HFFc6 (cell line): ENCODE measurements at places on chromosomes 6 and 20. TPM values are rescaled to one million over a fixed set of nuclear protein-coding genes. Genes with fewer than 3 reads are reported as not detected.

Gene CNKSR3
- 16.7 to 19.7 TPM (median 16.9 TPM) in 3 replicates for total RNA-seq

Gene SIGLEC1
- not detected in 3 replicates for total RNA-seq

Gene GABRR2
- 0.13 to 0.21 TPM in 2 of 3 replicates, not detected in the other for total RNA-seq

Gene PACRG
- total RNA-seq = not detected in 3 replicates

Gene TPD52L1
- total RNA-seq = 11.1 to 29.6 TPM (median 16.0 TPM) in 3 replicates

Gene TMC2
- not detected in 3 replicates for total RNA-seq

Gene PPP1R14C
- total RNA-seq = 0.20 TPM in 1 of 3 replicates, not detected in the others

Gene PSORS1C2
- not detected in 2 replicates for total RNA-seq

Gene ZNF334
- total RNA-seq = 1.1 to 1.6 TPM (median 1.4 TPM) in 3 replicates

Gene ABHD12
- 96.2 to 108 TPM (median 100.0 TPM) in 3 replicates for total RNA-seq

DNA sequence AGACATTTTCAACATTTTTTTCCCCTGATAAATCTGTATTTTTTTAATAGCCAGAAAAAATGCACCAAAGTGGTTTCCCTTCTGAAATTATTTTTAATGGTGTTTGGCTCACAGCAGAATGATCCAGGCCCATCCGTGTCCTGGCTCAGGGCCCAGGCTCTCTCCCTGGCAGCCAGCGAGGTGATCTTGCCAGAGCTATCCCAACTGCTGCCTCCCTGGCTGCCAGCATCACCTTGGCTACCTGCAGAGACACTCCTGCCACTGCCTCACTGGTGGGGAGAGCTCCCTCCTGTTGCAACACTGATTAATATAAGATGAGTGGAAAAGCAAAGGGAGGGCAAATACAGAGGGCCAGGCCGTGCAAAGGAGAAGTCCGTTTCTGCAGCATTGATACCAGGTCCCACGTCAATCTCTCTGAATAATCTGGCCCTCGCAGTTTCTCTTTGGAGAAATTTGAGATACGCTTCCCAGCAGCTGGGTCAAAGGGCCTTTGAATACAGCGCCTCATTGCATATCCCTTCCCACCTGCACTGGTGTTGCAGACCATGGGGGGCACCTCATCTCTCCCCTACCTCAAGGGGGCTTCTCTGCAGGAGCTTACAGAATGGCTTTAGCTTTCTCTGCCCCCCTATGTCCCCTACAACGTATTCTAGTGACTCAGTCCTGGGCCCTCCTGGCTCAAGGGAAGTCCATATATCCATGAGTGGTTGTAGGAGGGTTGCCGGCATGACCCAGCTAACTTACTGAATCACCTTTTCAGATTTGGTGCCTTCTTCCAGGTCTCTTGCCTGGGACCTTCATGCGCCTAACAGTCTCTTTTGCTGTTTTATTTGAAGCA, 12.8 kb upstream of the DSTN start:
- peak; percentile 58 for DNase-seq

- peak; percentile 15 for DNase-seq
Observed at GRCh38 chr6:148235446-148235845, 107.2 kb upstream of the SASH1 start.

GRCh38 chr6:36419310-36419709, 23.3 kb downstream of the PXT1 start:
- DNase-seq = no peak

DNA sequence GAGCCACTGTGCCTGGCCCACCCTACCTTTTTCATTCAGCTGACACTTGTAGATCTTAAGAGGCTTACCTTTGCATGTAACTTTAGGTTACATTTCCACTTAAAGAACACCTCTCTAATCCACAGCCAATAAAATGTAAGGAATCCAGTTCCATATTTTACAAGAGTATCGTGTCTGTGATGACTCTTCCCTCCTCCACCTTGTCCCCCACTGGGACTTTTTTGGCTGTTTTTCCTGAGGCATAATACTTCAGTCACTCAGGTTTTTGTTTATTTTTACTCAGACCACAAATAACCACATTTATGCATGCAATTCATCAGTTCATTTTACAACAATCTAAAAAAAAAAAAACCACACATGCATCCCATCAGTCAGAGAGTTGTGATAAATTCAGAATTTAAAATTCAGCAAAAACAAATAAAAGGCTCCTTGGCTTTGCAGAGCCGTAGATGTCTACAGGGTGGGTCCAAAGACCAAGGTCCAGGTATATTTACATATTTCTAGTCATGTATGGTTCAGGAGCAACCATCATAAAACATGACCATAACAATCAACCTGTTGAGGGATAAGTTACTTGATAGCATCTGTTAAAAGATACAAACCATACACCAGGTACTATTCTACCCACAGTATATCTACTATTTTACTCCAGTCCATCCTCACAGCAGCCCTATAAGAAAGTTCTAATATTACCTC, 9.9 kb downstream of the ATXN1 start:
- DNase-seq = peak; percentile 73

GRCh38 chr6:167779993-167780655, 46.6 kb upstream of the AFDN start:
- DNase-seq = no peak

DNA sequence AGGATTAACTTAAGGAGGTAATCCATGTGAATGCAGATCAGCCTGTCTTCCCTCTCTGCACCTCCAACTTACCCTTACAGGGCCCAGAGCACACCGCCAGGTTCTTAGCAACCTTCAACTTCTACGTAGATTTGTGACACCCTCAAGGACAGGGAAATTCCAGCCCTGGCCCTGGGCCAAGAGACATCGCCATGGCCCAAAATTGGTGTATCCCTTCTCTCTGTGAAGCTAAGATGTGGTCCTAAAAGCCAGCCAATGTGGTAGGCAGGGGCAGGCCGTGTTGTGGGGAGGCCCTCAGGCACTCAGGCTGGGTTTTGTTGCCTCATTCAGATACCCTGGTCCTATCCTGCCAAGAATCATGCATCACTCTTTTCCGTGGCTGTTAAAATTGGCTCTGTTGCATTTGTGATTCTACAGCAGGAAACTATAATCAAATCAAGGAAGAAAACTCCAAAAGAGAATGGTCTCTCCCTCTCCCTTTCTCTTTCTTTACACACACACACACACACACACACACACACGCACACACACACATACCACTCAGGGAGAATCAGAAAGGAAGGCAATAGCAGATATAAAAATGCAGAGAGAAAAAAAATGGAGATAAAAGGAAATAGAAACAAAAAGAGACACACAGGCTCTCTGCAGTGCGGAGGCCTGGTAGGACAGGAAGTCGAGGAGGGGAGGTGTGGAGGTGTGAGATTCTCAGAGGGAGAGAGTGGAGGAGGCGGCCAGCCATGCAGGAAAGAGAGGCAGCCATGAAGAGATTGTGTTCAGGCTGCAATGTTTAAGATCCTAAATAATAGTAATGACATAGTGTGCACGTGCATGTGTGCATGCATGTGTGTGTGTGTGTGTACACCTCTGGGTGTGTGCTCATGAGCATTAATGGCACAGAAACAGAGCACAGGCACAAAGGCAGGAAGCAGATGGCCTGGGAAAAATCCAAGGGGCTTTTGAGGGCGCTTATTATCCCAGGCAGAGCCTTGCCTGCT, 201.8 kb upstream of the LRFN2 start:
- no peak for DNase-seq

DNA sequence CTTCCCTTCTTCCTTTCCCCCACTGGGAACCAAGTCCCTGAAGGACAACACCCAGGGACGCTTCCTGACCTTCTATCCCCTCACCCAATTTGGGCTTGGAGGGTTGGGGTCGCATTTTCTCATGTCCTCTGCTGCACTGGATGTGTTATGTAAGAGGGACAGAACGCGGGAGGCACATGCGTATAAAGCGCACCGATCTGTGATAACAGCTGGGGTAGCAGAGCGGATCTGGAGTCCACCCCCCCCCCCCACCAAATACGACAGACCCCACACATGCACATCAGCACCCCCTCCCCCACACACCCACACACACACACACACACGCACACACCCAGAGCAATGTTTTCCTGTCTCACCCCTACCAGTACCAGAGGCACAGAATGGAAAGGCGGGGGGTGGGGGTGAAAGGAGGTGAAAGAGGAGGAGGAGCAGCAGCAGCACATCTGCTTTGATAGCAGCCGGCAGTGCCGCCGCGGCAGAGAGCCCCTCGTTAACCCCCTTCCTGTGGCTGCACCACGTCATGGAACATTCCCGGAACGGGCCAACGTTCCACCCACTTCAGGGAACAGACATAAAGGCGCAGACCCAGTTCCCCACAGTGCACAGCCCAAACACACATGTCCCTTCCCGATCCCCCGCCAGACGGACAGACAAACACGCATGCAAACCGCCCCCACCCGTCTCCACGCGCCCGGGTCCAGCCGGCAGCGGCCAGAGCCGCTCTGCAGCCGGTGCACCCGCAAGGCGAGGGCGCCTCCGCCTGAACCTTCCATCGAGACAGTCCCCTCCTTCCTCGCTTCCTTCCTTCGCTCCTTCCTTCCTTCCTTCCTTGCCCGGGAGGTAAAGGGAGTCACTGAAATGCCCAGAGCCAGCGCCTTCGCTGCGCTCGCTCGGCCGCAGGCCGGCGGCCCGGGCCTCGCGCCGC, 590 bp downstream of the HIVEP2 start:
- DNase-seq = peak; percentile 87

- DNase-seq = peak; percentile 6
Observed at GRCh38 chr6:155265843-155266535, 2.2 kb downstream of the CLDN20 start.

DNA sequence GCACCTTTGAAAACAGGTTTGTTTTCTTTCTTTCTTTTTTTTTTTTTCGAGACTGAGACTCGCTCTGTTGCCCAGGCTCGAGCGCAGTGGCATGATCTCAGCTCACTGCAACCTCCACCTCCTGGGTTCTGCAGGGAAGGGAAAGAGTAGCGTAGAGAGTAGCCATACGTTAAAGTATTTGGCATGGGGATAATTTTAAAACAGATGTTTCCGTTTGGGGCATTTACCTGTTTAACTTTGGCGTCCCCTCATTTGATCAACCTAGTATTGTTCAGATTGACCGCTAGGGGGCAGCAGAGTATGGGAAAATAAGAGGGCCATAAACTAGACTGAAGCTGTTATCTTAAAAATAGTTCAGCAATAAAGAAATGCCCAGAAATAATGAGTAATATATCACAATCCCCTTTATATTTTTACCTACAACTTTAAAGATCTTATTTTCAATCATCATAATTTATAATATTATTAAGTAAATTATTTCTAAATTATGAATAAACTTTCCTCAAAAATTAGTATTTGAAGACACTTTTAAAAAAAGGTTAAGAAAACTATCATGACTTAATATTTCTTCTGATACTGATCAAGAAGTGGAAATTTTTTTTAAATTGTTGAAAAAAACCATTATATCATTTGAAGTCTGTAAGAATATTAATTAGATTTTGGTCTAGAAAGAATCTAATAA, 7.6 kb upstream of the TAAR9 start:
- peak; percentile 42 for DNase-seq

DNA sequence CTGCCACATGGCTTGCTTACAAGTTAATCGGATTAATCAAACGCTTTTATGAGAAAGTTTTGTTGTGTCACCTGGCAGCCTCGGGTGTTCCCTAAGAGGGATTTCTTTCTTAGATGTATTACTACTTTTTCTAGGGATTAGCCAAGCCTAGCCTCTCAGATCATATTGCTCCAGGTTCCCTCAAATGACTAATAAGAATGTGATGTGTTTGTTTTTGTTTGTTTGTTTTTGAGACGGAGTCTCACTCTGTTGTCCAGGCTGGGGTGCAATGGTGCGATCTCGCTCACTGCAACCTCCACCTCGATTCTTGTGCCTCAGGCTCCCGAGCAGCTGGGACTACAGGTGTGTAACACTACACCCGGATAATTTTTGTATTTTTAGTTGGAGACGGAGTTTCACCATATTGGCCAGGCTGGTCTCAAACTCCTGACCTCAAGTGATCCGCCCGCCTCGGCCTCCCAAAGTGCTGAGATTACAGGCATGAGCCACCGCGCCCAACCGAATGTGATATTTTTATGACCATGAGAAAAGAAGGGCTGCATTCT, 977 bp downstream of the HMGN4 start:
- no peak for DNase-seq

DNA sequence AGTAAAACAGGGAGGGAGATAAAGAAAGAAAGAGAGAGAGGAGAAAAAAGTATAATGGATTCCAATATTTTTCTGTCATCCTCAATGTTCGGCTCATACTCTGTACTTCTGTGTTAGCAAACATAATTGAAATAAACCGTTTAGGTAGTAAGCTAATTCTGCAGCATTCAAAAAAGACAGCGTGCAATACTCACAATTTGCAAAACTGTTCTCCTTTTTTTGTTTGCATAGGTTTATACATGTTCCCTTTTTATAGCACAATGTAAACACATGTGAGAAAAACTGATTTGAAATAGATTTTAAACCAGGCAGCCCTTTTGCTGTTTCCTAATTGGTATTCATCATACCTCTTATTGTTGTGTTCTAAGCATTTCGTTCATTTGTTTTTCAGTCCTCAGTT, 188.9 kb downstream of the PLCB1 start:
- no peak for DNase-seq

DNA sequence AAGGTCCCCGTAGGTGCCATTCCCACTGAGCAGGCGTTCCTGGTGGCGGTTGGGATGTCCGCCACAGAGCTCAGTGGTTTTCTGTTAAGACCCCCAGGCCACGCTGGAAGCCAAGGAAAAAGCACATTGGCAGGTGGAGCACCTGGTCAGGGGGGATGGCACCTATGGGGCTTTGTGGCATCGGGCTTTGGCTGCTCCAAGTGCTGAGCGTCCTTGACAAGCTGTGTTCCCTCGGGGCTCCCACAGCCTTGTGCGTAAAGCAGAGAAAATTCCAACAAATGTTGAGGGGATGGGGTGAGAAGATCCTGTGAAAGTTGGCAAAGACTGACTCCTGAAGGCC, 135.4 kb downstream of the JPH2 start:
- no peak for DNase-seq
